ENCODE measurements at places on chromosomes 13 and 19.

- no peak for DNase-seq
These were observed 64.8 kb downstream of the ARHGAP35 start for GRCh38 chr19:46925548-46925950.

DNA sequence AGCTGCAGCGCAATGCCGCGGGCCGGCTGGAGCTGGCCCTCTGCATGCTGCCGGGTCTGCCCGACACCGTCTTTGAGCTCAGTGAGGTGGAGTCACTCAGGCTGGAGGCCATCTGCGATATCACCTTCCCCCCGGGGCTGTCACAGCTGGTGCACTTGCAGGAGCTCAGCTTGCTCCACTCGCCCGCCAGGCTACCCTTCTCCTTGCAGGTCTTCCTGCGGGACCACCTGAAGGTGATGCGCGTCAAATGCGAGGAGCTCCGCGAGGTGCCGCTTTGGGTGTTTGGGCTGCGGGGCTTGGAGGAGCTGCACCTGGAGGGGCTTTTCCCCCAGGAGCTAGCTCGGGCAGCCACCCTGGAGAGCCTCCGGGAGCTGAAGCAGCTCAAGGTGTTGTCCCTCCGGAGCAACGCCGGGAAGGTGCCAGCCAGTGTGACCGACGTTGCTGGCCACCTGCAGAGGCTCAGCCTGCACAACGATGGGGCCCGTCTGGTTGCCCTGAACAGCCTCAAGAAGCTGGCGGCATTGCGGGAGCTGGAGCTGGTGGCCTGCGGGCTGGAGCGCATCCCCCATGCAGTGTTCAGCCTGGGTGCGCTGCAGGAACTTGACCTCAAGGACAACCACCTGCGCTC is 3.8 kb upstream of the MAP2K7 start:
- no peak for DNase-seq

- no peak for DNase-seq
These were observed 77.4 kb downstream of the CYSLTR2 start for GRCh38 chr13:48731001-48731658.

DNA sequence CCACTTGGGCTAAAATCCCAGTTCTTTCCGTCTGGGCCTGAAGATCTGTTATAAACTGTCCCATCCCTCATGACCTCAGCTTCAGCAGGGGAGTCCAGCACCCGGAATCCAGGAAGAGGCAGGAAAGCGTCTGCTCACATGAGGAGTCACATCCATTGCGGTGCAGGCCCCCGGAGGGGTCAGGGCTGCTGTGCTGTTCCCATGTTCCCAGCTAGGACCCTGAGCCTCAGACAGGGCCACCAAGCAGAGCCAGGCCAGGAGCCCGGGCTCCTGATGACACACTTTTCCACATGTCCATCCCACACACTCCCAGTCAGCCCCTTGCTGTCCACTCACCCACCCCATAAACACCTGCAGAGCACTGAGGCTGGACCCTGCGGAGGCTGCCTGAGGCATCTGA is 45.3 kb upstream of the VSTM2B start:
- DNase-seq = no peak

- DNase-seq = no peak
These were observed 199.7 kb downstream of the IRS2 start for GRCh38 chr13:109586509-109587346.

DNA sequence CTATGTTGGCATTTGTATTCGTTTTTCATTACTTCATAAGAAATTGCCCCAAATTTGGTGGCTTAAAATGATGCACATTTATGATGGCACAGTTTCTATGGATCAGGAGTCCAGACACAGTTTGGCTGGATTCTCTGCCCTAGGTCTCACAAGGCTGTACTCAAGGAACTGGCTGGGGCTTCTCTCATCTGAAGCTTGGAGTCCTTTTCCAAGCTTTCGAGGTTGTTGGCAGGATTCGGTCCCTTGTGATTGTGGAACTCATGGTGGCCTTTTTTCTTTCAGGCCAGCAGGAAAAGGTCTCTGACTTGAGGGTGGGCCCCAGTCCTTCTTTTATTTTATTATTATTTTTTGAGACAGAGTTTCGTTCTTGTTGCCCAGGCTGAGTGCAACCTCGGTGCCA is 23.8 kb downstream of the LRCH1 start:
- DNase-seq = no peak

DNA sequence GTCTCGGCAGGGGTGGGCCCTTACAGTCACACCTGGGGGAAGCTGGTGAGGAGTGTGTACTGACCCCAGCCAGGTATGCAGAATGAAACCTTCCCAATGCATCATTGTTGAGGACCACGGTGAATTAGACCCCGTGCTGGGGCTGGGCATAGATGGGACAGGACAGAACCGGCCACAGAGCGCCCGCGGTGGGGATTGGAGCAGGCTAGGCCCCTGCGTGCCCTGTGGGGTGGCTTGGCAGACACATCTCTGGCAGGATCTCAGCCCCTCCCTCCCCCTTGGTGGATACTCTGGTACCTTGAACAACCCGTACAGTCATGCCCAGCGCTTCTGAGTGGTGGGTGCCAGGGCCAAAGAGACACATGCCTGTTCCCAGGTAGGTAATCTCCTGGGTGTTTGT is 200.6 kb downstream of the TEX29 start:
- DNase-seq = no peak

DNA sequence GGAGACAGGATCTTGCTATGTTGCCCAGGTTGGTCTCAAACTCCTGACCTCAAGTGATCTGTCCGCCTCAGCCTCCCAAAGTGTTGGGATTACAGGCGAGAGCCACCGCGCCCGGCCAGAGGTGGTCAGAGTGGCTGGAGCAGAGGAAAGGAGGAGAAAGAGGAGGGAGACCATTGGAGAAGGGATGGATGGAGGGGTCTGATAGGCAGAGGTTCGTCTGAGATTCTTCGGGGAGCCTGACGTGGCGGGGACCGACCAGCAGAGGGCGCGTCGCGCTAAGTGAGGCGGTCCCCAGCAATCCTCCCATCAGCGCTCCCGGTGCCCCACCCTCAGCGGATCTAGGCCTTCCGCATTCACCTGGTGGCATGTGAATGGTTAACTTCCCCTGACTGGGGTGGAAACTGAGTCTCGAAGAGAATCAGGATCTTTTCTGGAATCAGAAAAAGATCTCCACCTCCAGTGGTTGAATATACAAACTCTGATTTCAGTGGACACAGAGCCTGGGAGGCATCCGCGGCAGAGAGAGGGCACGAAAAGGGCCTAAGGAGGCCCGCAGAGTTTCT is 8.8 kb downstream of the GTPBP3 start:
- peak; percentile 62 for DNase-seq

DNA sequence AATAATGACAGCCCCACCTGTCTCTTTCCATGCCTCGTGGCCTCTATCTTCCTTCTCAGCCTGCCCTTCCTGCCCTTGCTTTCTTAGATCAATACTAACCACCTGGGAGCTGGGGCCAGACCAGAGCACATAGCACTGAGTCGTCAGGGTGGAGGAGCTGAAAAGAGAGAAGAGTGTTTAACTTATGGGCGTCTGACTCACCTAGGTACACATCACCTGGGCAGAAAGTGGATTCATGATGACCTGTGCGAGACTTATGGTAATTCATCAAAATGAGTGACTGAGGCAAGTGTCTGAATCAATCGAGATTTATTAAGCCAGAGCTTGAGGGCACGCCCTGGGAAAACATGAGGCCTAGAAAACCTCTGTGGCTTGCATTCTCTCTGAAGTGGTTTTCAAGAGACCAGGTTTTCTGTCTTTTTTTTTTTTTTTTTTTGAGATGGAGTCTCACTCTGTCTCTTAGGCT is 19.2 kb downstream of the CEACAM6 start:
- peak; percentile 18 for DNase-seq

GRCh38 chr19:40147693-40148347 is 43.4 kb upstream of the MAP3K10 start:
- no peak for DNase-seq

GRCh38 chr19:32208060-32208459 is 137.3 kb upstream of the ZNF507 start:
- no peak for DNase-seq

GRCh38 chr13:29681864-29682263 is 86.4 kb upstream of the SLC7A1 start:
- DNase-seq = no peak

GRCh38 chr19:4971424-4971793 is 2.5 kb downstream of the KDM4B start:
- no peak for DNase-seq

GRCh38 chr19:39796000-39796498 is 17.4 kb downstream of the LEUTX start:
- no peak for DNase-seq

- no peak for DNase-seq
These were observed 4.9 kb downstream of the RCBTB2 start for GRCh38 chr13:48527955-48528354.

- DNase-seq = no peak
These were observed 10.7 kb upstream of the CACNG6 start for GRCh38 chr19:53980539-53981375.
